Activated T-cell treated with anti-CD3 and anti-CD28 coated beads, Interleukin-2, amount 50 U/mL, for 48 hours (primary cell): ENCODE measurements at places on chromosomes 7 and 10.

DNA sequence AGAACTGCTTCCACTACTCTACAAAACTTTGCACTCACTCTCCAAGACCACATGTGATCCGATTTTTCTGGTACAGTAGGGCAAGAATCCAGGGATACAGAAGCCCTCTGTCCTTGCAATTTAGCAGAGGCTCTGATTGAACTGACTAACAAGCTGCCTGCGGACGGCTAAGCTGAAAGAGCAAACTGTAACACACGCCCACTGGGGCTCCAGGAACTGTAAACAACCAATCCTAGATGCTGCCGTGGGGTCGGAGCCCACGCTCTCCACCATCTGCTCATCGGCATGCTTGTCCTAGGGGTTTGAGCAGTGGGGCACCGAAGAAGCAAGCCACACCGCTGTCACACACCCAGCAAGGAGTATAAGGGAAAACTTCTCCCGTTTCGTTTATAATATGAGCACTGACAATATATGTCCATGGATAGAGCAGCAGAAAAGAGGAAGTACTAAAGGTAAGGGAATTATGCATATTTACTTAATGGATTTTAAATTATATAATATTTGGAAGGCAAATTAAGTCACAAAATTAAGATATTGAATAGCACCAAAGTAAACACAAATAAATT lies 634.4 kb upstream of the POT1 start:
- DNase-seq: no peak

DNA sequence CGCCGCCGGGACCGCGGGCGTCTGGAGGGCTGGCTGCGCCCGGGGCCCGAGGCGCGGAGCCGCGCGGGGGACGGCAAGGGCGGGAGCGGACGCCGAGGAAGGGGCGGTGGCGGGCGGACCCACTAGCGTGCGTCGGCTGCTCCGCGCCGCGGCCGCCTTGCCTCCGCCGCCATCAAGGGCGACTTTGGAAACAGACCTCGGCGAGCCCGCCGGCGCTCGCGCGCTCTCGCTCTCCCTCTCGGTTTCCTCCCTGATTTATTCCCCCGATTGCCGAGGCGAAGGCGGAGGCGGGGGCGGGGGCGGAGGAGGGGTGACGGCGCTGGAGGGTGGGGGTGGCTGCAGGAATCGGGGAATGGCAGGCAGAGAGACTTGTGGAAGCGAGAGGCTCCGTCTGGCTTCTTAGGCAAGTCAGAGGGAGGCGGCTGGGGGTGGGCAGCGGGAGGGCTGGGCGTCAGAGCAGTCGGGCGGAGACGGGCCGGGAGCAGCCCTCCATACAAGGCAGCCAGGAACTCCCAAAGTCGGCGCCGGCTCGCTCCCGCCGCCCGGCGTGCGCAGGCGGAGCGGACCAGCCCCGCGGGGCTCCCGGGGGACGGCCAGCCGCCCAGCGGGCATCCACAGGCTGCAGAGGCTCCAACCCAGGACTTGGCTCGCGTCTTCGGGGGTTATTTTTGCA lies at the start of gene CACNA2D1:
CACNA2D1 (minus strand) TSS at position 231 of the 673 bp plus-strand sequence.
- peak; percentile 15 for DNase-seq

DNA sequence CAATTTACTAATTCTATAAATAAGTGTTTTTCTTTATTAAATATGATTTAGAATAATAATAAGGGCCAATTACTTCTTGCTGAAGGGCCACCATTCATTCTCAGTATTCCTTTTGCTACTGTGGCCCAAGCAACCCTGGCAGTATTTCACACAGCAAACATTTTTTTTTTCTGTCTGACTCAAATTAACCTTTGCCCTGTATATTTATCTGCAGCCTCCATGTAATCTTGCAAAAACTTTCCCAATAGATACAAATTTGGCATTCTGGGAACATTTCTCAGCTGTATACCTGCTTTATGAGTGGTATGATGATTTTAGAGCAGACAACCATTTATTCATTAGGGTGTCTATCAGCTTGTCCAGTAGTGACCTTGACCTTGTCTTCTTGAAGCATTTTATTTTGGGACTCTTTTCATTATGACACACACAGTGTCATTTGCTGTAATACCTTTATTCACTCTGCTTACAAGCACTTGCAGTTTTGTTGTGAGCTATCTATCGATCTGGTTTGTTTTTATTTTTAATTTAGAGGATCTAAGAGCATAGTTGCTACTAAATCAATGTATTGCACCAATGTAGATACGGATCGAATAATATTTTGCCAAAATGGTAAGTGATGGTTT lies 159.7 kb upstream of the PLXDC2 start:
- DNase-seq: no peak

DNA sequence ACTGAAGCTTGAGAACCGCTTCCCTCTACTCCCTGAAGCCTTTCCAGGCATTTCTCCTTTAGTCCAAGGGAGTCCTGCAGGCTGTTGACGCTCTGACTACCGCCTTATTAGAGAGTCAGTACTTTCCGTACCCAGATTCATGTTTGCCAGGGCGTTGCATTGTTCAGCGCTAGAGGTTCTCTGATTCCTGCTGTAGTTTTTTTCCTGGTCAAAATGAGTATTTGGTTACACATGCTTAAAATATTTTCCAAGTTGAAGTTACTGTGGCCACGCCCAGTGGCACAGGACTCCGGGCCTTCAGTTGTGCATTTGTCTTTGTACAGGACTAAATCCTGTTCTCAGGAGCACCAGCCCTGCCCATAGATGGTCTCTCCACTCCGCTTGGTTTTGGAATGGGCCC lies 7.9 kb downstream of the MTURN start:
- DNase-seq: no peak

- DNase-seq: no peak
These were observed 473.3 kb upstream of the NRP1 start for GRCh38 chr10:33807531-33808359.

- DNase-seq: no peak
These were observed 38.0 kb downstream of the POLR1F start for GRCh38 chr7:19670806-19671205.

- no peak for DNase-seq
These were observed 337.7 kb downstream of the GATA3 start for GRCh38 chr10:8392216-8392615.

DNA sequence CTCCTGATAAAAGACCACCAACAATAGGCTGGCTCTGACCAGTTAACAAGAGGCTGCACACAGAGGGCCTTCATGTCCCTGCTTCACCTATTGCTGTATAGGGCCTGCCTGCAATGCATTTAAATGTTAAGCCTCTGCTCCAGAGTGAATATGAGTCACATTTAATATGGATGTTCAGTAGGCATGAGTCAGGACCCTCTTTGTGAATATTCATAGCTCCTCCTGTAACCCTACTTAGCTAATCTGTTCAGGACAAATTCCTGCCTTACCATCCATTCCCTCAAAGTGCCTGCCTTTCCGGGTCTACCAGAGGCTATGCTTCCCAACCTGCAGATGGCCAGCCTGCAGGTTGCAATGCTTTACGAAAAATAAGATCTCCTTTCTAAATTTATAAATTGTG lies 32.5 kb downstream of the ARHGAP22 start:
- DNase-seq: no peak

DNA sequence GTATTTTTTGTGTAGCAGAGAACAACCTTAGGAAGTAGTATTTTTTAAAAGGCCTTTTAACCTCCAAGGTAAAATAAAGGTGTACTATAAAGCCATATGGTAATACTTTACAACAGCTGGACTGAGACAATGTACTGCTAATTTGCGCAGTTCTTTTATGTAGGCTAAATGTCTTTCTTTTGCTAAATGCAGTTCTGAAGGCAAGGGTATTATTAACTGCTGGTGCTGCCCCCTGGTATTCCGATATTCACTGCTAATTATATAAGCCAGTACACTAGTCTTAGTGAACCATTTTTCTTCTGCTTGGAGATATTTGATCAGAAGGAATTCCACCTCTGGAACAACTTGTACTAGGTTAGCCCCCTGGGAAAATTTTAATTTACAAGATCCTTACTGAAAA lies 272.0 kb upstream of the FERD3L start:
- DNase-seq: no peak

DNA sequence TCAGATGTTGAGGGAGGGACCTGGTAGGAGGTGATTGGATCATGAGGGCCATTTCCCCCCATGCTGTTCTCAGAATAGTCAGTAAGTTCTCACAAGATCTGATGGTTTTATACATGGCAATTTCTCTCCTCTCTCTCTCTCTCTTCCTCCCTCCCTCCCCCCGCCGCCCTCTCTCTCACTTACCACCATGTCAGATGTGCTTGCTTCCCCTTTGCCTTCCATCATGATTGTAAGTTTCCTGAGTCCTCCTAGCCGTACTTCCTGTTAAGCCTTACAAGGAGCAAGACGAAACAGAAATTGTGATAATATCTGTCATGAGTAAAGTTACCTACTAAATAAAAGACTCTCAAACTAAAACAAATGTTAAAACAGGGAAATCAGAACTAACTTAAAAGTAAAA lies 19.9 kb upstream of the GPR141 start:
- no peak for DNase-seq

DNA sequence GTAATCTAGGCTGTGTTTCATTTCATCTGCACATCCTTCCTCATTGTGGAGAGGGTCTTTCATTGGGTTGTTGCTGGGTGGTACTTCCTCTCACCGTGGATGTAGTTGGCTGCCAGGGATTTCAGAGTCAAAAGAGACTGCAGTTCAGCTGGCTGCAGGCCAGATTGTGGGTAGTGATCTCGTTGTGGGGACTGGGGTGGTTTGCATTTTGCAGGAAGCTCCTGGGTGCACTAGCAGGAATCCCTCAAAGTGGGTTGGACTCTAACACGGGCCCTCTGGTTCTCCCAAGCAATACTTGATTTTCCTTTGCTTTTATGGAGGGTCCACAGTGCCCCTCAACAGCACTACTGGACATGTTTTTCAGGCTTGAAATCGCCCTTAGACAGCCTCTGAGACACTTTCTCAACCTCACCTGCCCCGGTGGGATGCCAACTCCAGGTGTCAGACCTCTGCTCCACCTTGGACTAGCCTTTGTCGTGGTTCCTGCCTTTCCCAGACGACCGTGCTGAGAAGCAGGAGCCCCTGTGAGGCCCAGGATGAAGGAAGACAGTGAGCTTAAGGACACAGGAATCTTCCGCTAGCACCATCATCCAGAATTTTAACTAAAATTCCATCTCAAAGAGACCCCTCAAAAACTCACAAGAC lies 23.9 kb upstream of the ZNF273 start:
- no peak for DNase-seq

GRCh38 chr10:63383141-63383540 lies 82.6 kb downstream of the JMJD1C start:
- DNase-seq: no peak

DNA sequence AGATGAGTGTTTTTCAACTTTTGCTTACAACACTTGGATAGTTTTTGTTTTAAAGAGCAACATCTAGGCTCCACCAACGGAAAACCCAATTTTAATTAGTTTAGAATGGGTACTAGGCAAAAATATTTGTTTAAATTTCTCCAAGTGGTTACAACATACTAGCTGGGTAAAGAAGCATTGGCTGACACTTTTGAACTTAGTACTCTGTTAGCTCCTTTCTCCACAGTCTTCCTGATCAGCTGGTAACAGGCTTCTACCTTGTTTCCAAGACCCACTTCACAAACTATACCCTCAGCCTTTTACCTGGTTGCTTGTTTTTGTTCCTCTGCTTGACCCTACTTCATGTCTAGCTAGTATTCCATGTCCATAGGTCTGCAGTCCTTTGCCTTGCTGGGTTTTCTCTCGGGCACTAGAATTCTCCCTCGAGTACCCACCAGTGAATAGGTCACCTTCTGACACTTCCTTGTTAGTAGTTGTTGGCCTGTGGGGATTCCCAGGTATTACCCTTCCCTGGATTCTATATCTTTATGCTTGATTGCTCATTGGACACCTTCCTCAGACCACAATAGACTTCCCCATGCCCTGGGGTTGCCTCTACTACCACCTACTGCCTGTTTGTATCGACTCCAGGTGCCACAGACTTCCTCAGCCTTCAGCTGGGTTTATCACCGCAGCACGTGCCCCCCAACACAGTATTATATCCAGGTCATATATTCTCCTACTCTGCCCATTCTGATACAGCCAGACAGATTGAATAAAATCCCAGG lies 42.0 kb downstream of the PRPS1L1 start:
- DNase-seq: no peak

- no peak for DNase-seq
These were observed 6.4 kb downstream of the USP54 start for GRCh38 chr10:73584737-73585136.

- DNase-seq: no peak
These were observed 163.8 kb upstream of the KAT6B start for GRCh38 chr10:74662635-74663034.

GRCh38 chr7:80565554-80565953 lies 53.7 kb upstream of the GNAT3 start:
- no peak for DNase-seq

GRCh38 chr7:107591421-107591820 lies 11.4 kb downstream of the BCAP29 start:
- DNase-seq: no peak

- DNase-seq: no peak
These were observed 108.6 kb upstream of the TAC1 start for GRCh38 chr7:97623333-97623732.

DNA sequence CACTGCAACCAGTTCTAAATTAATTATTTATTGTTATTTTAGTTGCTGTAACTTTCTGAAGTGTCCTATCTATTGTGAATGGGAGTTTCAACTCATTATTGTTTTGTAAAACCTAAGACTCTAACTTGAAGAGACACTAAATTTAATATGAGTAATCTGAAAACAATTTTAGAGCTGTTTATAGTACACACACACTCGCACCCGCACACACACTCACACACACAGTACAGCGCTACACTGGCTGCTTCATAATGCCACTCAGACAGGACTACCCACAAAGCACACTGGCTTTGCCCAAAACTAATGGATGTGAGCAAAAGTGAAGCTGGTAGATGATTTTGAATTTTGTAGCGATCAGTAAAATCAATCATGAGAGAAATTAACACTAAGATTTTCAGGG lies 238.9 kb upstream of the ETV1 start:
- DNase-seq: no peak

DNA sequence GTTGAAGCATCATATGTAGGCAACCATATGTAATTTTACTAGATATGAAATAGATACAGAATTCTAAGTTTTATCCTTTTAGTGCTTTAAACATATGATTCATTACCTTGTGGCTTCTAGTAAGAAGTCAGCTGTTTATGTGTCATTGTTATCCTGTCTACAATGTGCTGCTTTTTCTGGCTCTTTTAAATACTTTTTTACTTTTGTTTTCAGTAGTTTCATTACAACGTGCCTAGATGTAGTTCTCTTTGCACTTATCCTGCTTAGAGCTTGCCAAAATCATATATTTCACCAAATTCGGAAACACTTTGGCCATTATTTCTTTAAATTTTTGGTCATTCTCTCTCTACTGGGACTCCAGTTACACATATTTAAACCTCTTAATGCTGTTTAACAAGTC lies 26.4 kb downstream of the YAE1 start:
- no peak for DNase-seq

DNA sequence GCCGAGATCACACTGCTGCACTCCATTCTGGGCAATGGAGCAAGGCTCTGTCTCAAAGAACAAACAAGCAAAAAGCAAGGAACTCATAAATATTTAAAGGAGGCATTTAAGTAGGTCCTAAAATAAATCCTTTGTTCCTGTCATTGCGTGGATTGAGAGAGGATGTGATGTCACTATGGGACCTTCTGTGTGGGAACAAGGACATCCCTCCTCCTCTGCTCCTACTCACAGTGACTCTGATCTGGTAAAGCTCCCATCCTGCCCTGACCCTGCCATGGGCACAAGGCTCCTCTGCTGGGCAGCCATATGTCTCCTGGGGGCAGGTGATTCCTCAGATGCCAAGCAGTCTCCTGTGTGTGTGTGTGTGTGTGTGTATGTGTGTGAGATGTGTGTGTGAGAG lies 74.1 kb upstream of the PRSS58 start:
- DNase-seq: no peak
